Stimulated activated naive B cell treated with anti-CD40 and anti-IgM and Interleukin-4, amounts not matched to agents 10 μg/mL and 1 μg/mL and 100 μg/mL, for 72 hours (primary cell): ENCODE measurements at places on chromosomes 12 and 14.

GRCh38 chr12:117501076-117501869, 139.8 kb upstream of the NOS1 start:
- no peaks in the 10 kb centered on the region for H3K36me3 ChIP-seq
- no peak overlapping the region for H3K27ac ChIP-seq
- H3K4me3 ChIP-seq = no peak overlapping the region
- no peak for DNase-seq
- H3K4me1 ChIP-seq = no peaks in the 10 kb centered on the region

DNA sequence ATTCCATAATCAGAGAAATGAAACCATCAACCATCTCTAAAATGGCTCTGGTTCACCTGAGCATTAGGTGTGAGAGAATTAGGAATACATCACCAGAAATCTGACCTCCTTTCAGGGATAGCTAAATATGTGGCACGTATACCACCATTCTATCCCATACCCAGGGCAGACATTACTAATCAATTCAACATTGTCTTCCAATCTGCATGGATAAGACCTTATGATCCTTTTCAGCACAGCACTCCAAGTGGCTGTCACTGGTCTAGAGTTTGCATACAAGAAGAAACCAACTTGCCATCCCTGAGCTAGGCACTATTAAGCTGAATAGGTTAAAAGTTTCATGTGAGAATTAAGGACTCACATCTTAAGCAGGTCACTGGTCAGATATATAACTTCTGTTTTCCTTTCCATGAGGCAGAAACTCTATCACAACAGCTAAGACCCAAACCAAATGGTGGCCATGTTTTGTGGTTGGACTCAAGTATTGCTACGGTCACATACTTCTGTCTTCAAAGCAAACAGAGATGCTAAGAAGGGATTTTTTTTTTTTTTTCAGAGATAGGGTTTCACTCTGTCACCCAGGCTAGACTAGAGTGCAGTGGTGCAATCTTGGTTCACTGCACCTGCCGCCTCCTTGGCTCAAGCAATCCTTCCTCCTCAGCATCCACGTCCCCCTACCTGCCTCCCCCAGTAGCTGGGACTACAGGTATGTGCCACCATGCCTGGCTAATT, 249.0 kb downstream of the DPF3 start:
- H3K27ac ChIP-seq = no peak overlapping the region
- DNase-seq = no peak
- H3K4me1 ChIP-seq = peaks cover 7% of the 10 kb centered on the region
- H3K4me3 ChIP-seq = no peak overlapping the region
- H3K27me3 ChIP-seq = no peaks in the 10 kb centered on the region

- H3K27ac ChIP-seq = no peak overlapping the region
- H3K27me3 ChIP-seq = peaks cover 12% of the 10 kb centered on the region
- no peak overlapping the region for H3K4me3 ChIP-seq
- no peak for DNase-seq
These were observed 333.7 kb downstream of the MED13L start for GRCh38 chr12:115943630-115944391.

- H3K4me1 ChIP-seq = peaks cover 24% of the 10 kb centered on the region
- no peak overlapping the region for H3K4me3 ChIP-seq
- no peak overlapping the region for H3K27ac ChIP-seq
- no peaks in the 10 kb centered on the region for H3K27me3 ChIP-seq
These were observed 5.2 kb upstream of the RIMKLB start for GRCh38 chr12:8692573-8692972.

- H3K4me3 ChIP-seq = no peak overlapping the region
- H3K27ac ChIP-seq = no peak overlapping the region
- H3K4me1 ChIP-seq = no peaks in the 10 kb centered on the region
- no peaks in the 10 kb centered on the region for H3K27me3 ChIP-seq
- no peak for DNase-seq
- H3K36me3 ChIP-seq = no peaks in the 10 kb centered on the region
These were observed 461.4 kb upstream of the SYT1 start for GRCh38 chr12:78403136-78403535.

- no peak for DNase-seq
- H3K4me3 ChIP-seq = no peak overlapping the region
- H3K4me1 ChIP-seq = no peaks in the 10 kb centered on the region
- peaks cover 14% of the 10 kb centered on the region for H3K36me3 ChIP-seq
- H3K27ac ChIP-seq = no peak overlapping the region
These were observed 54.3 kb upstream of the CATSPERB start for GRCh38 chr14:91786188-91786587.

- H3K27ac ChIP-seq = peak overlapping the region; percentile 97
- no peak for DNase-seq
- H3K4me1 ChIP-seq = peaks cover 76% of the 10 kb centered on the region
These were observed 539 bp downstream of the PSME2 start for GRCh38 chr14:24145690-24146452.

DNA sequence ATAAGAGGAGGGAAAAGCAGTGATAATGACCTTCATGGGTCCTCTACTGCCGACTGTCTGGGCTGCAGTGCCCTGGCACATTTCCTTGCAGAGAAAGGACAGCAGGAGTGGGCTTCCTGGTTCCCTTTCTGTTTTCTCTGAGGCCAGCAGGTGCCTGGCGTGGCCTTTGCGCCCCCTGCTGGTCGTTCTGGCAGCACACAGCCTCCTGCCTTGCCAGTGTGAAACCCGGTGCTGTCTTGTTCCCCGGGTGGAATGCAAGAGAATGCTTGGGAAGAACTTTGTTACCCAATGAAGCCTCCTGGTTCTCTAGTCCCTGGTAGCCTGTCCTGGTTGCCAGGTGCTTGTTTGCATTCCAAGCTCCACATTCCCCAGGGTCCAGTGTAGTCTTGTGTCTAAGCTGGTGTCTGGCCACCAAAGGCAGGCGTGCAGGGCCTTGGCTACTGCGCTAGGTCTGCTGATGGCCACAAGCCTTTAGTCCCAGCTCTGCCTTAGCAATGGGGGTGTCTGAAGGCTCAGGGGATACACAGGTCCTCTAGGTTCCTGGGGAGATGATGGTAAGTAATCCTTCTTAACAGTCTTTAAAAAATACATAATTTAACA, 1392.4 kb upstream of the TMEM132C start:
- peak; percentile 26 for DNase-seq
- H3K27ac ChIP-seq = no peak overlapping the region
- H3K4me1 ChIP-seq = no peaks in the 10 kb centered on the region
- H3K36me3 ChIP-seq = no peaks in the 10 kb centered on the region
- no peak overlapping the region for H3K4me3 ChIP-seq

- H3K4me3 ChIP-seq = no peak overlapping the region
- no peaks in the 10 kb centered on the region for H3K27me3 ChIP-seq
- no peaks in the 10 kb centered on the region for H3K4me1 ChIP-seq
- H3K27ac ChIP-seq = no peak overlapping the region
- DNase-seq = no peak
These were observed 22.1 kb downstream of the DACT1 start for GRCh38 chr14:58659846-58660245.

GRCh38 chr12:132279184-132279889, 50.1 kb downstream of the GALNT9 start:
- no peak overlapping the region for H3K27ac ChIP-seq
- H3K36me3 ChIP-seq = no peaks in the 10 kb centered on the region
- peaks cover 74% of the 10 kb centered on the region for H3K27me3 ChIP-seq
- H3K4me3 ChIP-seq = no peak overlapping the region

DNA sequence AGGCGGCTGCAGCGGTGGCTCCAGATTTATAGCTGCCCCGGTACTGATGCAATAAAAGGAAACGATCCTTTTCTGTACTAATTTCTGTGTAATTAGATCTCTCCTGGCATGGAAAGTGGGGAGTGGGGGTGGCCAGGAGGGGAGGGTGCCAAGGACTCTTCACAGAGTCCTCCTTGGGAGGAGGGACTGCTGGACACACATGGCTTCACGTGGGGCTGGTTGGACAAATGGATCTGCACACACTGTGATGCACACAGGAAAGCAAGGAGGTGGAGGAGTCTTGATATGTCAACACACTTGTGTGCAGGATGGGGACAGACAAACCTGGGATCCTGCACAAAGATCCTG, 23.8 kb upstream of the ATP5MC2 start:
- peaks cover 88% of the 10 kb centered on the region for H3K27me3 ChIP-seq
- no peak overlapping the region for H3K27ac ChIP-seq
- H3K4me3 ChIP-seq = no peak overlapping the region
- H3K4me1 ChIP-seq = peaks cover 32% of the 10 kb centered on the region
- no peak for DNase-seq
- H3K36me3 ChIP-seq = no peaks in the 10 kb centered on the region

GRCh38 chr12:121366063-121366459, 13.8 kb upstream of the ANAPC5 start:
- H3K4me3 ChIP-seq = no peak overlapping the region
- peaks cover 19% of the 10 kb centered on the region for H3K27me3 ChIP-seq
- H3K27ac ChIP-seq = no peak overlapping the region
- no peak for DNase-seq
- H3K4me1 ChIP-seq = peaks cover 6% of the 10 kb centered on the region

- peaks cover 10% of the 10 kb centered on the region for H3K36me3 ChIP-seq
- peaks cover 11% of the 10 kb centered on the region for H3K27me3 ChIP-seq
- peaks cover 45% of the 10 kb centered on the region for H3K4me1 ChIP-seq
- DNase-seq = no peak
These were observed 66.6 kb upstream of the FBRSL1 start for GRCh38 chr12:132423251-132423819.

GRCh38 chr12:14482361-14482760, 85.3 kb downstream of the PLBD1 start:
- DNase-seq = no peak
- peaks cover 37% of the 10 kb centered on the region for H3K36me3 ChIP-seq
- H3K4me3 ChIP-seq = no peak overlapping the region
- no peaks in the 10 kb centered on the region for H3K27me3 ChIP-seq

DNA sequence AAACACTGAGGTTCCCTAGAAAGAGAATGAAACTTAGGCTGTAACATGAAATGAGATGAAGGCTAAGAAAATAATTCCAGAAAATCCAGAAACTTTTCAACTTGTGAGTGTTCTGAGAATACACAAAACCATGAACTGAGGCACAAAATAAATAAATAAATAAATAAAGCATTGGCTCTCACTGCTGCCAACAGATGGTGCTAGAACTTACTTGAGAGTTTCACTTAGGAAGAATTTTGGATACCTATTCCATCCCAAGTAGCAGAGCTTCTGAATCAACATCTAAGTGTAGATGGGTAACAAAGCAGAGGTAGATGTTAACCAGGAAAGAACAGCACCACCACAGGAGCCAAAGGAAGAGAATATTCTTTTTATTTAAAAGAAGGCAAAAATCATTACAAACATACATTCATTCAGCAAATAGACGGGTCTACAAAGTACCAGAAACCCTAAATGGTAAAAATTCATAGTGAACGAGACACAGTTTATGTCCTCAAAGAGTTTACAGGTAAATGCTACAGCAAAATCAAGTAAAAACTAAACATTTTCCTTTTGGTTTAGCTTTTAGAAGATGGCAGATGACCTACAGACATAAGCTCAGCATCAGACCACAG, 16.7 kb downstream of the EPS8 start:
- H3K4me1 ChIP-seq = peaks cover 7% of the 10 kb centered on the region
- H3K27me3 ChIP-seq = peaks cover 17% of the 10 kb centered on the region
- DNase-seq = no peak
- H3K27ac ChIP-seq = no peak overlapping the region
- no peaks in the 10 kb centered on the region for H3K36me3 ChIP-seq

DNA sequence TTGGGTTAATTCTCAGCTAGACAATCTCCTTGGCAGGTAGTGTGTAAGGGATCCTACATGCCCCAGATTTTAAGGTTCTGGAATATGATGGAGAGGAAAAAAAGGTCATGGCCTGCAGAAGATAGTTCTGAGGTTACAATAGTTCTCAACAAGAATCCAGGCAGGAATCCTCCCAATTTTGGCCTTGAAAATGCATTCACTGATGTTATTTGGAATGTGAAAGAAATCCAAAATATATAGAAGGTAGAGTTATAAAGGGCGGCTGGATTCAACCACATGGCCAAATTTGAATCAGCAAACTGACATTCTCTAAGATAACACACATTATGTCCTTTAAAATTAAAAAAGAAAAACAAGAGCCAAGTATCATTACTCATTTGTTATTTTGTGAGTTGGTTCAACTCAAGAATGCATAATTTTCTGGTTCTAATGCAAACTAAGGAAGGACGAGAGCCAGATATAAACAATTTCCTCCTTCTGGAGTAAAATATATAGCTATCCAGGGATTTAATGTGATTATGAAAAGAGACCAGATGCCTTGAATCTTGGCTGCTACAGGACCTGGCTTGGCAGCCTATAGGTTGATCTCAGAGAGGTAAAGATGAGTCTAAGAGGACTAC, 177.0 kb upstream of the G2E3 start:
- no peaks in the 10 kb centered on the region for H3K36me3 ChIP-seq
- DNase-seq = no peak
- H3K4me1 ChIP-seq = no peaks in the 10 kb centered on the region
- no peak overlapping the region for H3K27ac ChIP-seq
- H3K4me3 ChIP-seq = no peak overlapping the region
- peaks cover 14% of the 10 kb centered on the region for H3K27me3 ChIP-seq

DNA sequence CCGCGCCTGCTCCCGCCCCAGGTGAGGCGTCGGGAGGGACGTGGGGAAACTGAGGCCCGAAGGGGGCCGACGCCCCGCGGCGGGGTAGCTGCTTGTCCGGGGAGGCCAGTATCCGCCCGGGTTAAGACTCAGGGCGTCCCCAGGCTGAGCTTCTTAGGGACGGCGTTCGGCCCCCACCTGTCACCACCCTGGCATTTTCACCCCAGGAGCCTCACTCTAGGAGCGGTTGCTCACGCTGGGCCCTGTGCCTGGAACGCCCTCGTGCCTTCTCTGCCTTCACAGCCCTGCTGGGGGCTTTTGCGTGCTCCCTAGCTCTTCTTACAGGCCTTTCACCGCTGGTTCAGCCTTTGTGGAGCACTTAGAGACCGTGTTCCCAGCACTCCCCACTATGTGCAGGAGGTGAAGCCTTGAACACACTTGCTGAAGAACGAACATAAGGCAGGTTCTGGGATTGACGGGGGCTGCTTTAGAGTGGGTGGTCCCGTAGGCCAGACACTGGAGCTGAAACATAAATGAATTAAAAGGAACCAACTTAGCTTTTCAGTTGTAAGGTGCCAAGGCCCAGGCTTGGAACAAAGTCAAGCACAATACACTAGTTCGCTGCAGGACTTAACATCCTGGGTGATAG, 601 bp downstream of the ZNF839 start:
- H3K36me3 ChIP-seq = peaks cover 5% of the 10 kb centered on the region
- H3K4me1 ChIP-seq = peaks cover 62% of the 10 kb centered on the region

- H3K36me3 ChIP-seq = peaks cover 10% of the 10 kb centered on the region
- no peak for DNase-seq
These were observed 183.6 kb downstream of the CRADD start for GRCh38 chr12:93860668-93861373.

GRCh38 chr12:126430921-126431320, 1365.7 kb downstream of the AACS start:
- no peaks in the 10 kb centered on the region for H3K4me1 ChIP-seq
- no peak overlapping the region for H3K27ac ChIP-seq
- no peaks in the 10 kb centered on the region for H3K36me3 ChIP-seq
- DNase-seq = no peak

DNA sequence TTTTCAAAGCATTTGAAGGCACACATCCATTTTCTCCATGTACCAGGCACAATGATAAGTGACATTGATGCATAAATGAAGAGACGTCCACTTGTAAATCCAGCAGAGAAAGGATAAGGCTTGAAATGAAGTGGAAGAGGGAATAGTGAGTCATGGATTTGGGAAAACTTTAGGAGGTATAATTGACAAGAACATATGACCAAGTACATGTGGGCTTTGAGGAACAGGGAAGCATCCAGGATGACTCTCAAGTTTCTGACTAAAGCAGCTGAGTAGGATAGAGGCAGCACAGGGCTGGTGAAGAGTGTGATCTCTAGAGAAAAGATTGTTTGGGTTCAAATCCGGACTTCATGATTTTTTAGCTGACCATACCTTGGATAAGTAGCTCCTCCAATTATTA, 43.6 kb upstream of the SYT1 start:
- H3K4me3 ChIP-seq = no peak overlapping the region
- no peak for DNase-seq
- H3K27ac ChIP-seq = no peak overlapping the region
